ENCODE measurements at places on chromosomes 1 and 21.

DNA sequence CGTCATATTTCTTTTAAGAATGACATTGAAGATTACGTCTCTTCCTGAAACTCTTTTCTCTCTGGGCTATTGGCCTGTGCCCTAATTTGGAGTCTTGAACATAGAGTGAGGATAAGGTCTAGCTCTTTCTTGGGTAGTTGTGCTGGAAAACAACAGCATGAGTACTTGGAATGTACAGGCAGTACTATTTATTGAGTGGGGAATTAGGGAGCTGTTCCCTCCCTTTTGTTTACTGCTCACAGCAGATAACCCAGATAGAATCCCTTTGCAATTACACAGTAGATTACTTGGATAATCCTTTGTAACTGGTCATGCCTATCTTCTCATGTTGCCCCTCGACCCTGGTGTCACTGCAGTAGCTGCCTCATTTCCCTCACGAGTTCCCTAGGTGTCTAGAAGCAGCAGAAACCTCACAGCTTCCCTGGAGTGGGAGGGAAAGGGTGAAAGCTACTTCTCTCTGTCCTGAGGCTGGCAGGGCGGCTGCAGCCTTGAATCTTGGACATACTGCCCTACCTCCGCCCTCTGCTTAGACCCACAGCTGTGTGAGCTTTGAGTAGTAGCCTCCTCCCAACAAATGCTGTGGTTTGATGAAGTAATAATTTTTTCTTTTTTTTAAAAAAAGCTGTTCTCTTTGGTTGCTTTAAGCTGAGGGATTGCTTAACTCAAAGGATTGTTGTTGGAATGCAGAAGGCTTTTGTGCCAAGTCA, 70.6 kb downstream of the FGGY start:
- no peak for DNase-seq

- DNase-seq: no peak
These were observed at the start of gene CAPN9 for GRCh38 chr1:230747127-230747730. Gene CAPN9 (plus strand): TSS chr1:230747388. CDS start chr1:230747497, 109 bp downstream.

DNA sequence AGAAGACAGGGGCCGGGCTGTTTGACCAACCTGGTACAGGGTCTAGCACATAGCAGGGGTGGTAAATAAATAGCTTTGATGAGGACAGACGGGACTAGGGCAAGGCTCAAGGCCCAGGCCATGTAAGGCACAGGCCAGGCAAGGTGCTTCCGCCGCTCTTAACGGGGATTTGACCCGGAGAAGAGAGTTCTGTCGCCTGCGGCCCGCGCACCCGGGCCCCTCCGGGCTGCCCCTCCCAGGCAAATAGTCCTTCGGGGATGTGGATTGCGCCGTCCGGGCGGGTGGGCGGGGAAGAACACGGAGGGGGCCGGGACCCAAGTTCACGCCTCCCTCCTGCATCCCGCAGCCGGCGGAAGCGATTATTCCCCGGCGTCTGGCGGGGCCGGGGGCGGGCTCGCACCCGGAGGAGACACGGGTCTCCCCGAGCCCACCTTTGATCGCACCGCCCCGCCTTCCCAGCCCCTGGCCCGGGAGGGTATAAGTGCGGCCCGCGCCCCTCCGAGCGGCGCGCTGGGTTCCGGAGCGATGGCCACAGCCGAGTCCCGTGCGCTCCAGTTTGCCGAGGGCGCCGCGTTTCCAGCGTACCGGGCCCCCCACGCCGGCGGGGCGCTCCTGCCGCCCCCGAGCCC, at the start of gene MIXL1:
TSS of gene MIXL1 (plus strand) at position 508 of the 629 bp plus-strand sequence. CDS start at position 526, 18 bp downstream.
- no peak for DNase-seq

DNA sequence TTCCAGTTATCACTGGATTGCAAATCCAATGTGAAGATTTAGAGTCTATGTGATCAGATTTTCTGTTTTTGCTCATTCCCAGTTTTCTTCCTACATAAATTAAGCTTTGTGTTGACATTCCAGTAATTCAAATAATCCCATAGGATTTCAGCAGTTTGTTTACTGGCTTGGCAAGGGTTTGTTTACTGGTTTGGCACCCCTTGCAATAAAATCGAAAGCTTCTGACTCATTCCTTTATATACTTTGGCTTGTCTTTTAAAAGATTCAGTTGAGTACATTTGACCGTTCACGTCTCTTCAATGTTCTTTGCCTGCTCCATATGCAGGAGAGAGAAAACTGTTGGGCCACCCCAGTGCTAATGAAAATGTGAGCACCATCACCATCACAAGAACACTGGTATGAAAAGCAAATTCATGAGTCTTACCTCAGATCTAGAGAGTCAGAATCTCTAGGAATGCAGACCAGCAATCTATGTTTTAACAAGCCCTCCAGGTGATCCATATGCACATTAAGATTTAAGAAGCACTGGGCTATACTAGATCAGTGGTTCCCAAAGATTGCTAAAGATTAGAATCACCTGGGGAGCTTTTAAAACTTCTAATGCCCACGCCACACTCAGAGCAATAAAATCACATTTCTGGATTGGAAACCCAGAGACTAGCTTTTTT, 32.8 kb downstream of the ZC3H11B start:
- DNase-seq: no peak

DNA sequence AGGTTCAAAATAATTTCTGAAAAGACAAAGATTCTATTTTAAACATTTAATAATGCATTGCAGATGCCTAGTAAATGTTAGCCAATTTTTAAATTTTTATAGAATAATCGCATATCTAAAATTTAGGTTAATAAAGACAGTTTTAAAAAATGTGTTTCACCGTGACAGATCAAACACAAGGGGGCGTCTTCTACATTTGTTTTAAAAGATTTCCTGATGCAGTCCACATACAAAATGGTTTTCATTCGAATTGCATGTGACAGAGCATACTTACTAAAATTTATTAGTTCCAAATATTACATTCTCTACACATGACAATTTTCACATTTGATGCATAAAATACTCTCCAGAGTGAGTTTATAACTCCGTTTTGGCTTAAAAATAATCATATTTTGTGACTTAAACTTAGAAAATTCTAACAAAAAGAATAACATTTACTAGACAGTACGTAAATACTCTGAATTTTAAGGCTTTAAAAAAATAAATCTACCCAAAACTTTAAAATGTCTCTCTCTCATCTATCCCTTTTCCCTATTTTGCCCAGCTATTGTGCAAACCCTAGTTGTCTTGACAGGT, 75.5 kb downstream of the ADAMTS1 start:
- peak; percentile 14 for DNase-seq

GRCh38 chr1:41184446-41184845, 57.7 kb downstream of the SCMH1 start:
- no peak for DNase-seq

DNA sequence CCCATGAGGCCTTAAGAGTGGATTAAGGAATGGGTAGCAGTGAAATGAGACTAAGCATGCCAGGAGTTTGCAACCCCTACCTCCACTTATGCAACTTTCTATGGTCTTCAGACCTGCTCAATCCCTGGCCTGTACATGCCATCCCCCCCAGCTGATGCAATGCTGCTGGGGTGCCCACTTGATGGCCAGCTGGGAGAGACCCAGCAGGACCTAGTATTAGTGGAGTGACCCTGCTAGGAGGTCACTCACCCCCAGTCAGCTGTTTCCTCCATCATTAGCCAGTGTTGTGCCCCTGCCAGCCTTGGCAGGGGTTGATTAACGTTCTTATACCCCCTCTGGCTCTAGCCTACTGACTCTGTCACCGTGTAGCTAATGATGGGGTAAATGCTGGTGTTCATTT, 236.6 kb downstream of the DYRK1A start:
- no peak for DNase-seq

- no peak for DNase-seq
These were observed 52.0 kb upstream of the CAMK1G start for GRCh38 chr1:209531549-209531948.

DNA sequence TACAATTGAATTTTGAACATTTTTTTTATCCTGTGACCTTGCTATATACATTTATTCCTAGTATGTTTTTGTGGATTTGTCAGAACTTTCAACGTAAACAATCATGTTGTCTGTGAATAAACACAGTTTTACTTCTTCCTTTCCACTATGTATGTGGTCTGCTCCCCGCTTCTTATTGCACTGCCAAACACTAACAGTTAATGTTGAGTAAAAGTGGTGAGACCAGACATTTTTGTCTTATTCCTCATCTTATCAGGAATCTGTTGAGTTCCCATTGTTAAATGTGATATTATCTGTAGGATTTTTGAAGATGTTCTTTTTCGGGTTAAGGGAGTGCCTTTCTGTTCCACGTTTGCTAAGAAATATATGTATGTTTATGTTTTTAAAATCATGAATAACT, 45.9 kb downstream of the CAMSAP2 start:
- no peak for DNase-seq

DNA sequence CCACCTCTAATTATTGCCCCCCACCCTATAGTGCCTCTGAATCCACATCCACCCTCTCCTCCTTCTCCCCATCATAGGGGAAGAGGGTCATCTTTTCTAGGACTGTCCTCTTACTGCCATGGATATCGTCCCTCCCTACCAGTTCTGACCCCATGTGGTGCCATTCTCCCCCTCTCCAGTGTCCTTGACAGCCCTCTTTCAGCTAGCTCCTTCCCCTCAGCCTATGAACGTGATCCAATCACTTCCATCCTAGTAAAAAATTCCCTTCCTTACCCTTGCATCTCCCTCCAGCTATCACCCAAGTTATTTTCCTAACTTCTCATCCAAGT, 172.7 kb downstream of the RRAGC start:
- DNase-seq: no peak

GRCh38 chr1:157181258-157181657, 43.1 kb upstream of the ETV3 start:
- no peak for DNase-seq

DNA sequence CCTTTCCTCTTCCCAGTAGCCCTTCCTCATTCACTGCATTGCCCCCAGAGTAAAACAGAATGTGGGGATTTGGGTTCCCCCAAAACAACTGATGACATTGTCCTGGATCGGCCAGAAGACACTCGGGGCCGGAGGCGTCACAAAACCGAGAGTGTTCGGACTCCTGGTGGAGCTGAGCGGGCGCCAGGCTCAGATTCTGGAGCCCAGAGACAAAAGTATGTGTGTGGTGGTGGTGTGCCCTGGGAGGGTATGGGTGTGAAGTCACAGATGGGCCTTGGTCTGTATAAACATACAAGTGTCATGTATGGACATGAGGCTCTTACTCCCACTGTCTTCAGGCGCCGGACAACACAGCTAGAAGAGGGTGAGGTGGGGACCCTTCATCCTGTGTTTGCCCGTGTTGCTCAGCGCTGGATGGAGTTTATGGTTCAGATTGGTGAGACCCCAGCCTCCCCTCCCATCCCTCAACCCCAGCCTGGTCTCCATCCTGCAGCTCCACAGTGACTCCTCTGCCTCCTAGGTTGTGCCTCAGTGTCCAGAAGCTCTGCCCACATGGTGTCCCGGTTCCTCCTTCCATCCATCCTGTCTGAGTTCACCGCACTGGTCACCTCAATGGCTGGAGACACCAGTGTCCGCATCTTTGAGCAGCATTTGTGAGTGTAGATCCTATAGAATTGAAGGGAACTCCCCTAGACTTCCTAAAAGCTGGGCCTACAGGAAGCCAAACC, 12.4 kb downstream of the HYI start:
- no peak for DNase-seq

- DNase-seq: no peak
These were observed 41.8 kb upstream of the POU3F1 start for GRCh38 chr1:38088366-38088765.

DNA sequence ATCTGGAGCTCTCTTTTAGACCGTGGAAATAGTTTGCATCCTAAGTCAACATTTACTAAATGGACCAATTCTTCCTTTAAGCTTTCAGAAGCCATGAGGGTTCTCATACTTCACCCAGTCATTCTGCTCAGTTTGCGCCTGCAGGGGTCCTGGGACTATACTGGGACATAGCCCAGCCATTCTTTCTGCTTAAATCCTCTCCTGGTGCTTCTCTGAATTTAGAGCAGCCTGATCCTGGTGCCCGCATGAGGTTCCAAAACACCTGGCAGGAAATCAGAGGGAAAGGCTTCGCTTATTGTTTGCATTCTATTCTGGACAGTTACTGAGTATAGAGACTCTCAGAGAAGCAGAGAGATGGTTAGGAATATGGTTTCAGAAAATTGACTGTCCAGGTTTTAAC, 27.0 kb downstream of the TNN start:
- DNase-seq: no peak

DNA sequence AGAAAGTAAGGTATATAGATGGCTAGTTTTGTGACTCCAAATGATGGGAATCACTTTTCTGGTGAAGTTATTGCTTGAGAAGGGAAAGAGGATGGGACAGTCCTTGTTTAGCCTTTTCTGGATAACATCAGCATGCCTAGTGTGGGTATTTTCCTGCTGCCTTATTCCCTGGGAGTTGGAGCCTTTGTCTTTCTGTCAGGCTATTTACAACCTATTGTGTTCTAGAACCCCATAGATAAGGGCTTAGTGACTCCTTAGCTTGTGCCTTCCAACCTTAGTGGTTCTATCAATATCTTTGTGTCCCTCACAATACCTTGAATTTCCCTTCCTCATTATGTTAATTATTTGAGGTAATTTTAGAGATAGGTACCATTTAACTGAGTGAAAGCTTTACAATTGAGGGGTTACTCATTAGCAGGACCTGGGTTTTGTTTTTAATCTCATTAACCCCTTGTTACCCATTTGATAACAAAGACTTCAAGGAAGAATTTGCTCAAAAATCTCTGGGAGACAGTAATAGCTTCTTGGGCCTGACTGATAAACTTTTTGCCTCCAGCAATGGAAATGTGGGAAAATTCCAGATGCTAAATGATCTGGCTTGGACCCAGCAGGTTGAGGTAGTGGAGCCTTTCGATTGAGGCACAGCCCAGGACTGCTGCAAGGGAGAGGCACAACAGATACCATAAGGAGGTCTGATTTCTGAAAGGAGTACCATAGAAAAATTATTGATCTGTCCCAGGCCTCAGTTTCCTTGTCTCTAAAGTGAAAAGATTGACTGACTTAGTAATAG, 49.0 kb downstream of the CACHD1 start:
- no peak for DNase-seq

GRCh38 chr1:89596698-89597097, 36.2 kb upstream of the LRRC8C start:
- DNase-seq: no peak

GRCh38 chr1:114390960-114391359, 120.0 kb downstream of the TRIM33 start:
- DNase-seq: no peak

DNA sequence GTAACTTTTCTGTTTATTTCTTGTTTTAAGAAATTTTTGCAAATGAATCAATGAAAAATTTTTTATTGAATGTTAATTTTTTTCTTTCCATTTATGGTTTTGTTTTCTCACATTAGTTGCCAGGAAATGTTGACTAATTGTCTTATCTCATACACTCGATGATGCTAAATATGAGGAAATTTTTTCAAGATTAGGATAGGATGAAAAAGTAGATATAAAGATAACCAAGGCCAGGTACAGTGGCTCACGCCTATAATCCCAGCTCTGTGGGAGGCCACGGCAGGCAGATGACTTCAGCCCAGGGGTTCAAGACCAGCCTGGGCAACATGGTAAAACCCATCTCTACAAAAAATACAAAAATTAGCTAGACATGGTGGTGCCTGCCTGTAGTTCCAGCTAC, 12.6 kb downstream of the LAX1 start:
- DNase-seq: no peak

DNA sequence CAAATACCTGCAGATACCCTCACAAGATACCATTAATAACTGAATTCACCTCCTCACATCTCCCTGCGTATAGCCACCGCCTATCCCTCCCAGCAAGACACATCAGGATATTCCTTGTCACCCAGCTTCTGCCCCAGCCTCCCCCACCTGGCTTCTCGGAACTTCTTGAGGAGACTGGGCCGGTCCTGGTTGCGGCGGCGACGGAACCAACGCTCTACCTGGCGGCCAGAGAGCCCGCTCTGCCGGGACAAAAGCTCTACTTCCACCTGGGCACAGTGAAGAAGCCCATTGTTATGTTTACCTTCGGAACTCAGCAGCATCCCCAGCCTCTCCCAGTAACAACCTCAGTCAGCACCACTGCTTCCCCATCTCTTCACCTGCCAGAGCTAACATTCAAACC, 6.7 kb downstream of the CERS2 start:
- DNase-seq: no peak
